Kidney capillary endothelial cell (primary cell): ENCODE measurements at places on chromosomes 2 and 18.
A peak's percentile ranks its signal among the peaks of the same experiment; 100 is the strongest.

GRCh38 chr18:39208190-39208589, 1642.6 kb upstream of the CELF4 start:
- DNase-seq: no peak

- DNase-seq: peak; percentile 18
Observed at GRCh38 chr2:133885847-133886246, 317.6 kb upstream of the NCKAP5 start.

GRCh38 chr18:63832470-63832869, 55.0 kb upstream of the SERPINB2 start:
- DNase-seq: no peak

DNA sequence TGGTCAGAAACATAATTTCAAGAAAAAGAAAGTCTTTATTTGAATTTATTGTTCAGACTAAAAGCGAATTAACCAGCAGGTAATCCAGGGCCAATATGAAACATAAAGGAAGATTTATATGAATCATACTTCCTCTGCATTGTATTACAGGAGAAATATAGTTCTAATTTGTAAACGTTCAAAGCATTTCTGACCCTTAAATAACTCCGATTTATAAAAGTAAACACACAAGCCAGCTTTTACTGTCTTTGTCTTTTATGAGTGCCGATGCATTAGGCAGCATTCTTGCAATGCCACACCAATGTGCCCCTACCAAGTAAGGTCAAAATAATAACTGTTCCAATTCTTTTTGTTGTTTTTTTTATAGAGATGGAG, 118.8 kb upstream of the RBBP8 start:
- peak; percentile 30 for DNase-seq

- DNase-seq: no peak
Observed at GRCh38 chr18:8065284-8065683, 498.2 kb downstream of the PTPRM start.

- no peak for DNase-seq
Observed at GRCh38 chr2:27194538-27195354, 17.1 kb upstream of the ATRAID start.
